AG20443 (cell line): ENCODE measurements at places on chromosomes 13 and 19.

DNA sequence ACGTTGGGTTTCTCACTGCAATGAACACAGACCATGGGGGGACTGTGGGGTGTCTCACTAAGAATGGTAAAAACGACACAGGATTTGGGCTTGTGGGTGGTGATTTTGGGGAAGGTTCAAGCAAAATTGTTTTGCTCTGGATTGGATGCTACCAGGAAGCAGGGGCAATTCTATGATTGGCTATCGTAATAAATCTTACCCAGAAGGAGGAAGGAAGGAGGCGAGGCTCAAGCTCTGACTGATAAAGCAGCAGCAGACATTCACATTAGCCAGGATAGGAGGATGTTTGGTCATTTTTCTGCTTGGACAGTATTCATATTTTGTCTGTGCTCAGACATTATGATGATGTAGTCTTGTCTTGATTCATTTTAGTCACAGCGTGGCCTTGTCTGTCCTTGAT, 1.5 kb downstream of the ZNF576 start:
- DNase-seq, result no peak

GRCh38 chr19:50820549-50821247, 2.9 kb downstream of the KLK1 start:
- DNase-seq, result no peak

GRCh38 chr19:28633319-28634018, 579.5 kb downstream of the UQCRFS1 start:
- peak; percentile 78 for DNase-seq

DNA sequence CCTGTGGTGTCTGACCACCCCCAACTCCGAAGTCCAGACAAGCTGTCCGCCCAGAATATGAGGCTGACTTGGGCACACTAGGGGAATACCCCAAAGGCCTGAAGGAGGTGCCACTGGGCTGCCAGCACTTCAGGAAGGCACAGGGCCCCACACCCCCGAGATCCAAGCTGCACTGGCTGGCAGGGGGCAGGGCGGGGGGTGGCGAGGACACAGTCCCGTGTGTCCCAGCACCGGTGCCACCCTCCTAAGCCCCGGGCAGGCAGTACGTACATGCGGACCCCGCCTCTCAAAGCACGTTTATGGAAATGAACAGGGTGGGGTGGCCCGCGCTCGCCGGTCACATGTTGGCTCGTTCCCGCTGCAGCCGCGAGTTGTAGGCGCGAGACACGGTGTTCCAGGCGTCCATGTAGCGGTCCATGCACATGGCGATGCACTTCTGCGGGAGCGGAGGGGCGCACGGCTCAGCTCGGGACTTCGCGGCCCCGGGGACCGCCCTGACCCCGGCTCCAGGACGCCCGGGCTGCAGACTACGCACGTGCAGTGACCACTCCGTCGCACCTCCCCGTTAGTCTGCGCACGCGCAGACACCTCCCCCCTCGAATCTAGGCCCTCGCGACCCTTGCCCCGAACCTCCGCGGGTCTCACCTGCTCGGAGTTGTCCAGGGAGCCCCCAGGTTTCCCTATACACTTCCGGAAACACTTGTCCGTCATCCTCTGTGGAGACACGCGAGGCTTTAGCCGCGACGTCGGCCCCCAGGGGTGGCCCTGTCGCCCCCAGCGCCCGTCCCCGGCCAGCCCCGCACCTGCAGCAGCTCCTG, 566 bp downstream of the TIMM13 start:
- DNase-seq, result peak; percentile 84

DNA sequence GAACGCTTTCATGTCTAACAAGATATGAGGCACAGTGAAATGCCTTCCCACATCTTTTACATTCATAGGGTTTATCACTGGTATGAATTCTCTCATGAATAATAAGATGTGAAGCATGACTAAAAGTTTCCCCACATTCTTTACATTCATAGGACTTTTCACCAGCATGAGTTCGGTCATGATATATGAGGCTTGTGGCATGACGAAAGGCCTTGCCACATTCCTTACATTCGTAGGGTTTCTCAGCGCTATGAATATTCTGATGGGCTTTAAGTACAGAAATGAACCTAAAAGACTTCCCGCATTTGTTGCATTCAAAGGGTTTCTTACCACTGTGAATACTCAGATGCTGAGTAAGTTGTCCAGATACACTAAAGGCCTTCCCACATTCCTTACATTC, 21.3 kb downstream of the ZNF607 start:
- DNase-seq, result no peak

DNA sequence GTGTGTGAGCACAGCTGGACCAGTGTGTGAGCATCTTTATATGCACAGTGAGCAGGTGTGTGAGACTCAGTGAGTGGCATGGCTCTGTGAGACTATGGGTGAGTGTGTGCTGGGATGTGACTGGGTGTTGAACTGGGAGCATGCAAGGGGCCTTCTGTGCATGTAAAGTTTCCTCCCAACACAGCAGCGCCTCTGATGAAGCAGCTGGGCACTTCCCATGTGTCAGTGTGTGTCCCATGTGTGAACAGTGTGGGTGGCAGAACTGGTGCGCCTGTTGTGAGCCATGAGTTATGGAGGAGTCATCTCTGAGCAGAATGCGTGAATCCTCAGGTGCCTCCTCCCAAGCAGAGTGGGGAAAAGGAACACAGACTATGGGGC, 24.1 kb downstream of the LGALS16 start:
- DNase-seq, result no peak

- DNase-seq, result no peak
Measured at GRCh38 chr13:30376426-30377311, 45.6 kb upstream of the UBE2L5 start.

DNA sequence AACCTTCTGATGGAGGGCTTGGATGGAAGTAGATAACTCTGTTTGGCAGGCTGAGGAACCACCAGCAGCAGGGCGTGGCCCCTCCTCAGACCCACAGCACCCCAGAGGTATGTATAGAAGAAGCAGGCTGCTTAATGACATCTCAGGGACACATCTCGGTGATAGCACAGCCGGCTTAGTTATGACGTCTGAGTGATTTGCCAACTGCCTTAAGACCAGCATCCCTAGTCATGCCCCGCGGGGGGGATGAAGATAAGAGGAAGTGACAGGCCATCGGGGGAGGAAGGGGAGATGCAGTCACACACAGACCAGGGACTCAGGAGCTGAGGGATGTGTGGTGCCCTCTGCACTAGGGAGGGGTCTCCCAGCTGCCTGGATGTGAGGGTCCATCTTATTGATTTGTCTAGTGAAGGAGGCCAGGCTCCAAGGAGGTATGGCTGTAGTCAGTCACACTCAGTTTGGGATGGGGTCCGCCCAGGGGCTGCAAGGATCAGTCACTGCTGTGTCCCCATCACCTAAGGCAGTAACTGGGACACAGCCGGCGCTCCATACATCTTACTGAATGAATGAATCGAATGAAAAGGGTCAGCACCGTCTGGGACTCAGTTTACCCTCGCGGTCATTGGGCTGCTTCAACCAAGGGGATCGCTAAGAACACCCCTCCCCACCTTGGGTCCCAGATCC, 19.2 kb upstream of the ERCC1 start:
- no peak for DNase-seq

GRCh38 chr13:98427331-98427995, 149.4 kb downstream of the STK24 start:
- no peak for DNase-seq

DNA sequence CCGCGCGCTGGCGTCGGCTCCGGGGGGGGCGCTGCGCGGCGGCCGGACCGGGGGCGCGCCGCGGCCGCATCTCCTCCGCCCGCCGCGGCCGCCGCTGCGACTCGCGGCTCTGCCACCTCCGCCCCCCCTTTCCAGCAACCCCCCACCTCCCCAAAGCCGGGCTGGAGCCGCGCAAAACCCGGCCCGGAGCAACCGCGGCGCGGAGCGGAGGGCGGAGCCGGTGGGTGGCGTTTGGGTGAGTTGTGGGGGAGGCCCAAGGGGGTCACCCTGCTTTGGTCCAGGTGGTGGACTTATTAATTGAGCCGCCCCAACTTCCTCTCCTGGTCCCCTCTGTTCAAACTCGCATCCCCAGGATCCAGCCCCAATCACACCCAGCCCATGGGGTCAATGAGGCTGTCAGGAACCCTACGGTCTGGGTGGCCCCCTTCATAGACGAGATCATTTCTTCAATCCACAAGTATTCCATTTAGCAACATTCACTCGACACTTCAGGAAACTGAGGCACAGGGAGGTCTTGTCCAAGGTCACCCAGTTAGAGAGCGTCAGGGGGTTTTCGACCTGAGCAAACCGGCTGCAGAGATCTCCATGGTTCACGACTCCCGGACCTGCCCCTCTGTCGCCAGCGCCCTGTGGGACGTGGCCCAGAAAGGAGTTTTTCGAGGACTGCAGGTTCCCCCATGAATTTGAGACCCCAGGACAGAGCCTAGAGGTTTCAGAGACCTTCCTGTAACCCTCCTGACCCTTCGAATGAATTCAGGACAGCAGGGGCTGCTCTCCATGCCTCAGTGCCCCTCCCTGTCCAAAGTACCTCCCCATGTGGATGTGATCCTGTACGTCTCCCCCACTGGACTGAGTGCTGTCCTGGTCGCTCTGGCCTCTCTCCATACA, 22.4 kb upstream of the SEMA6B start:
- DNase-seq, result peak; percentile 66

DNA sequence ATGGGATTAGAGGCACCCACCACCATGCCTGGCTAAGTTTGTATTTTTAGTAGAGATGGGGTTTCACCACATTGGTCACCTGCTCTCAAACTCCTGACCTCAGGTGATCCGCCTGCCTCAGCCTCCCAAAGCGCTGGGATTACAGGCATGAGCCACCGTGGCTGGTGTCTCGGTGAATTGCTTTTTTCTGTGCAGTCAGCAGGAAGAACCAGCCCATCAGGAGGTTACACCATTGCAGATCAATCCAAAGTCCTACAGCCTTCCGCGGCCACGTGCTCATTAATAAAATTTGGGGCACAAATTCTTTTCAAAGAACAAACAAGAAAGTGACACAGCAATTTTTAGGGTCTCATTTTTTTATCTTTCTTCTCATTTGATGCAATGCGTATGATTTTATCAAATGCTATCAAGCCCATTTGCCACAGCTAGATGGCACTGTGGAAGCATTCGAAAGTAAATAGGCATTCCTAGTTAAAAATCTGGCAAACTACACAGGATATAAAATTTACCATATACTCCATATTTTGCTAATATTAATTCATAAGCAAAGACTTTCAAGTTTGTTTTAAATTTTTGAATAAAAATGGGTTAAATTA, 54.4 kb upstream of the ZNF835 start:
- no peak for DNase-seq

GRCh38 chr13:52884429-52885010, 36.1 kb upstream of the PCDH8 start:
- no peak for DNase-seq

DNA sequence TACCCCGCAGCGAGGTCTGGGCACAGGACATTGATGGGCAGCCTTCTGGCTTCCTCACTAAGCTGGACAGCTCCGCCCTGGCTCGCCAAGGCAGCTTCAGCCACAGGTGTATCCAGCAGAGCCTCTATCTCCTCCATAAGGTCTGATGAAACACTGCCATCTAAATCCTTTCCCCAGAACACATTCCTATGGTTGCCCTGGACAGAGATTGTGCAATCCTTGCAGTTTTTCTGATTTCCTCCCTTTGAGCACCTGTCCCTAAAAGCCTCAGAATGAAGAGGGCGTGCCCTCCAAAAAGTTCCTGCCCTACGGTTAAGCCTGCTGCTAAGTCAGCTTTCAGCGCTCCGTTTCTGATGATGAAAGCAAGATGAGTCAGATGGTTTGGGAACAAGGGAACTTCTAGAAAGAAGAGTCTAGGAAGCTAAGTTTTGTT, 21.0 kb downstream of the CLEC4M start:
- peak; percentile 61 for DNase-seq

- DNase-seq, result no peak
Measured at GRCh38 chr13:36549126-36549702, 116.9 kb downstream of the CCNA1 start.

DNA sequence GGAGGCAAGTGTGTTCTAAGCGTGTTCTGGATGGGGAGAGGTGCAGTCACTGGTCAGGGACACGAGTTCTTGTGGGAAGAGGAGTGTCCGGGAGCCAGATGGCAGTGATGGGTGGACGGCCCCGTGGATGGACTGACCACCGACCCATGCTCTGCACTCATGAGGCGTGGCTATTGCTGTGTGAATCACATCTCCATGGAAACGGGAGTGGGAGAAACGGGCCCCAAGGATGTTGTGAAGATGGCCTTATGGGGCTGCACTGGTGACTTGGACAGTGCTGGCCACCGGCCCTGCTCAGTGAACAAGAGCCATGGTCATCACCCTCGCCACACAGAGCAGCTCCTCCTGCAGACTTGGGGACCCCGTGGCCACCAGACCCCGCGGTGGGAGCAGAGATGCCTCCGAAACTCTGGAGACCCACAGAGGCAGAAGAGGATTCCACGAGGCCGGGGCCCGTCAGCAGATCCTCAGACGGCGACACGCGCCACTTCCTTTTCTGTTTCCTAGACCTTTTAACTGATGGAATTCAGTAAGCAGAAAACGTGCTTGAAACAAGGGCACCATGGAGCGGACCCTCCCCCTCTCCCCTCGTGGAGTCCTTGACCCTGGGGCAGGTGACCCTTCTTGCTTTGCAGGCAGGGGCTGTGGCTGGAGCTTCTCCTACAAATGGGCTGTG, 47.5 kb downstream of the GAS6 start:
- peak; percentile 35 for DNase-seq

DNA sequence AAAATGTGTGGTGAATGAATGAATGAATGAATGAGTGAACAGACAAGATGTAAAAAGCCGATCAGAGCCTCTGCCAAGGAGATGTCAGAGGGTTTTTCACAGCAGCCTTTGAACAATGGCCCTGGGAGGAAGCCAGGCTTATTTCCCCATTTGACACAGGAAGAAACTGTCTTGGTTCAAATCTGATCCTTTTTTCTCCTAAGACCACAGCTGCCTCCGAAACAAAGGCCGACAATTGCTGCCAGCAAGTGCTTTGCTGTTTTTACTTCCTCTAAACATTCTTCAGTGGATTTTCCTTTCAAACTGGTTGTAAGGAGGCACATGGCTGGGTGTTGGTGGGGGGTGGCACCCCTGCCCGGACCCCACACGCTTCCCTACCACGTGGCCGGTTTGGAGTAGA, 44.2 kb upstream of the HOMER3 start:
- DNase-seq, result no peak

GRCh38 chr13:32390048-32390447, 37.9 kb downstream of the N4BP2L1 start:
- DNase-seq, result no peak

GRCh38 chr19:791567-792305, 5.5 kb upstream of the PTBP1 start:
- no peak for DNase-seq

- DNase-seq, result no peak
Measured at GRCh38 chr19:45878043-45878794, 7.7 kb downstream of the IRF2BP1 start.

DNA sequence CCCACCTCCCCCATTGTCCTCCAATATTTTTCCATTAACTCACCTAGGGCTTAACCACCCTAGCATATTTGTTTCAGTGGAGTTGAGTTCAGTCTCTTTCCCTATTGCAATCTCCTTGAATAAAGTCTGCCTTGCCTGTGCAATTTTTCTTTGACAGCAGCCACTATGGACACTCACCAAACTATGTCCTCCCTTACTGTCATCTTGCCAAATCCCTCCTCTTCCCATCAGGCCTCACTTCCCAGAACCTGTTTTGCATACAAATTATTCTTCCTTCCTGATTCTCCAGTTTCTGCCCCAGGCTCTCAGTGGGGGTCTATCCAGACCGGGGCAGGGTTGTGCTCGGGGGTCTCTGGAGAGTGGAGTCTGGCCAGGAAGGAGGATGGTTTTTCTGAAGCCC, 2.2 kb upstream of the LYPD5 start:
- DNase-seq, result no peak

- DNase-seq, result peak; percentile 78
Measured at GRCh38 chr13:50589139-50589538, 254.4 kb downstream of the DLEU7 start.
